ENCODE measurements at places on chromosomes 2 and 18.

DNA sequence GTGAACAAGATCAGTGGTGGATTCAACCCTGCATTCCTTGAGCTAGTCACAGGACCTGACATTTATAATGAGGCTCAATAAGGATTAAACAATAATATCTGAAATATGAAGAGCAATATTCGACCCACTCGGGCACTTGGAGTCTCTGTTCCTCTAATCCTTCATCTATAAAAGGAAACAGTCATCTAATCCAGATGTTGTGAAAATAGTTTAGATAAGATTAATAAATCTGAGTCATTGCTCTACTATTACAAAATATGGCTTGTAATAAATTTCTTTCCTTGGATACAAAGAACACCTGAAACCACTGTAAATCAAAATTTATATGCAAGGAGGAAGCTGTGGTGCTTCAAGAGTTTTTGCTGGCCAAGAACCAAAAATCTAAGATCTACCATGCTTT lies 846.9 kb upstream of the ACVR2A start:
- no peak for DNase-seq

DNA sequence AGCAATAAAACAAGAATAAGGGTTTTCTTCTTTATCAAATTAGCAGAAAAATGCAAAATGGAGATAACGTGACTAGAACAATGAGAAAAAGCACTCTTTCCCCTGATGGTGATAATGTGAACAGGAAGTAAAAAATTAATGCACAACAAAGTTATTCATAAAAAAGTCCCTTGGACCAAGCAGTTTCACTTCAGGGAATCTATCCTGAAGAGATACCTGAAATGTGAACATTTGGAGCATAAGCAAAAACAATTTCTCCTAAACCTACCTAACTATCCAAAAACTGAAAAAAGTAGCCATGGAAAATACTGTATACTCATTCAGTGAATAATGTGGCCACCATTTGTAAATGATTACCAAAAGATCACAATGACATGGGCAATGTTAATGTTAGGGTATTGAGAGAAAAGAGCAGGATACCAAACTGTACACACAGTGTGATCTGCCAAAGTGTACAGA lies 48.7 kb downstream of the TRIP12 start:
- DNase-seq, result no peak

DNA sequence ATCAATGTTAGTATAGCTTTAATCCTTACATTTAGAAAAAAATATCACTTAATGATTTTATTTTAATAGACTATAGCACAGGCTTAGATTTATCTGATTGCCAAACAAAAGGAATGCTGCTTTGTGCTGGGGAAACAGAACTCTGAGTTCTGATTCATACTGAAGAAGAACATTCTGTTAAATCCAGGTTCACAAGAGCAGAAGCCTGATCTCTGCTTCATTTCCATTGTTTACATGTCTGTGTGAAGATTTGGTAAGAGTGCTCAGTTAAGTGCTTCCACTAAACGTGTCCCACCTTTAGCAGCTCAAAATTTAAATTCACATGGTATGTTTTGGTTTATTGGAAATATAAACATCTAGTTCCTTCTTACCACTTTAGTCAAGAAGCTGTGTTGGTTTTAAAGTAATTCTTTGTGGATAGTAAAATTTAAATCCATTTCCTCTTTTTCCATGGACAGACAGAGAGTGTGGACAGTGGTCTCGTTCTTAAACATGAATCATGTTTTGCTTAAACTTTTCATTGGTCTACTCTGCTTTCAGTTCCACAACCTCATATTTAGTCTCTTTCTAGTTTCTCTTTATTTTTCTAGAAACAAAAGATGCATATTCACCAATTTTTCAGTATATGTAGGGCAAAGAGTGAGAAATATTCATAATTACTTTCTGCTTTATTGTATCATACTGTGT lies 59.1 kb downstream of the NYAP2 start:
- DNase-seq, result no peak

- no peak for DNase-seq
Measured at GRCh38 chr2:6676241-6676640, 189.5 kb downstream of the CMPK2 start.

GRCh38 chr18:76490670-76491472 lies 4.2 kb downstream of the ZNF516 start:
- peak; percentile 28 for DNase-seq

DNA sequence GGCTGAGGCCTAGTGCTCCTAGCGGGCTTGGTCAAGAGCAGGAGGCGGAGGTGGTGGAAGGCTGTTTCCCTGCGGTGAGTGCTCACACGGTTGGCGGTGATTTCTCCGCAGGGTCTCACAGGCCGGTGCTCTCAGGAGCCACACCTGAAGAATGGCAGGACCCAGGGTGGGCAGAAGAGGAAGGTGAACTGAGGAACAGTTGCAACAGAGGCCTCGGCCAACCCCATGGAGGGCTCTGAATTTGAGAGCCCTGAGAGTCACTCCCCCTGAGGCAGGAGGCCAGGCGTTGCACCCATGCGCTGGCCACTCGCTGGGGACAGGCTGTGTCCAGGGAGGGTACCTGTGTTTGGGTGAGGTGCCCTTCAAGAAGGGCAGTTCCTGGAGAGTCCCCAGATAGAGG lies 35.3 kb upstream of the ZNF516 start:
- no peak for DNase-seq

- peak; percentile 97 for DNase-seq
Measured at GRCh38 chr2:181673173-181673572, 7.1 kb downstream of the NEUROD1 start.

Measured in NCI-H2171 treated with DMSO at 0.1 percent for 48 hours (cell line).